LNCaP clone FGC (cell line): ENCODE measurements at places on chromosomes 4 and X.

- DNase-seq: no peak
These were observed 147.6 kb upstream of the TBC1D9 start for GRCh38 chr4:140903522-140904475.

DNA sequence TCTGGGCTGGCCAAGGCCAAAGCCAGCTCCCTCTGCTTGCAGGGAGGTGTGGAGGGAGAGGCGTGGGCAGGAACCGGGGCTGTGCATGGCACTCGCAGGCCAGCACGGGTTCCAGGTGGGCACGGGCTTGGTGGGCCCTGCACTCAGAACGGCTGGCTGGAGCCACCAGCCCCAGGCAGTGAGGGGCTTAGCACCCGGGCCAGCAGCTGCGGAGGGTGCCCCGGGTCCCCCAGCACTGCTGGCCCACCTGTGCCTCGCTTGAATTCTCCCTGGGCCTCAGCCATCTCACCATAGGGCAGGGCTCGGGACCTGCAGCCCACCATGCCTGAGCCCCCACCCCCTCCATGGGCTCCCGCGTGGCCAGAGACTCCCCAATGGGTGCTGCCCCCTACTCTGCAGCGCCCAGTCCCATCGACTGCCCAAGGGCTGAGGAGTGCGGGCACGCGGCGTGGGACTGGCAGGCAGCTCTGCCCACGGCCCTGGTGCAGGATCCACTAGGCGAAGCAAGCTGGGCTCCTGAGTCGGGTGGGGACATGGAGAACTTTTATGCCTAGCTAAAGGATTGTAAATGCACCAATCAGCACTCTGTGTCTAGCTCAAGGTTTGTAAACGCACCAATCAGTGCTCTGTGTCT, 193.9 kb downstream of the LARP7 start:
- no peak for DNase-seq

GRCh38 chr4:147370473-147370872, 110.4 kb upstream of the EDNRA start:
- DNase-seq: no peak

DNA sequence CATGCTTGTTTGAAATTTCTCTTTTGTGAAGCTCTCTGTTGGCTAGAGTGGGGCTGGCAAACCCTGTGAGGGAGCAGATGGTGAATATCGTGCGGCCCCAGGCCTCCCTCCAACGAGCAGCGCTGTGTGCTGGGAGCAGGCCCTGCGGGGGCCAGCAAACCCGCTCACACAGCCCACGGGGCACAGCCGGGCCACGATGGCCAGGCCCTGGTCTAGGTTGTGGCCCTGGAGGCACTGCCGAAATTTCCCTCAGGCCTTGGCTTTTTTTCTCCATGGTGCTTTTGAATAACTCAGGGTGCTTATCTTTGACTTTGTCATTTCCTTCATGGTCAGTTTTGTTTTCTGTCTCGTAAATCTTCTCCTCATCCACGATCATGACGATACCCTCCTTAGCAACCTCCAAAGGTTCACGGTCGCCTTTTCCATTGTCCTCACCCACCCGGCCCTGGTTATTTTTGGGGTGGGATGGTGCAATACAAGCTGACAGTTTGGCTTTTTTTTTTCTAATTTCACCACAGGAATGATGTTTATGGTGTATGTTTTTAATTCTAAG, 20.7 kb downstream of the PCGF3 start:
- no peak for DNase-seq

DNA sequence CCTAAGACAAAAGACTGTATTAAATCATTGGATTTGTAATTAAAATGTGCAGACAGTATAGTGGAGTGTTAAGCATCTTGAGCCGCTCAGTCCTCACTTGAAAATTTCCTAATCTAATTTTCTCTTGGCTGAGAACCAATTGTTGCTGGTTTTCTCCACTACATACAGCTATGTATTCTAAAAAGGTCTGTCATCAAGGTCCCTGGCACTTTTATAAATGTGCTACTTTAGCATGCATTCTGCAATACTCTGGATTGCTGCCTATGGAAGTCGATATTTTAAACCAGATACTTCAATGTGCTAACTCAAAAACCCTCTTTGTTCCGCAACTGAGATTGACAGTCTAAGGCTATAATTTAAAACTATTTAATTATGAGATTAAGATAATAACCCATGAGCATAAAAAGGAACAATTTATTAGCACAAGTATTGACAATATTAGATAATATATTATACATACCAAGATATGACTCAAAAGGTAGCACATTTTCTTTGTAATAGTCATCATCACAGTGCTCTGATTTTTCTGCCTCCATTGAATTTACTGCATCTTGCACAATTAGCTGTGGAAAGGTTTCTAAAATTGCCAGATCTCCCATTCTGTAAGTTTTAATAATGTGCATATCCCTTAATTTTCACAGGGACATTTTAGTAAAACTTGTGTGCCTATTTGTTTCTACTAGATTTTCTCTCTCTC, 815.1 kb downstream of the ADGRL3 start:
- no peak for DNase-seq

DNA sequence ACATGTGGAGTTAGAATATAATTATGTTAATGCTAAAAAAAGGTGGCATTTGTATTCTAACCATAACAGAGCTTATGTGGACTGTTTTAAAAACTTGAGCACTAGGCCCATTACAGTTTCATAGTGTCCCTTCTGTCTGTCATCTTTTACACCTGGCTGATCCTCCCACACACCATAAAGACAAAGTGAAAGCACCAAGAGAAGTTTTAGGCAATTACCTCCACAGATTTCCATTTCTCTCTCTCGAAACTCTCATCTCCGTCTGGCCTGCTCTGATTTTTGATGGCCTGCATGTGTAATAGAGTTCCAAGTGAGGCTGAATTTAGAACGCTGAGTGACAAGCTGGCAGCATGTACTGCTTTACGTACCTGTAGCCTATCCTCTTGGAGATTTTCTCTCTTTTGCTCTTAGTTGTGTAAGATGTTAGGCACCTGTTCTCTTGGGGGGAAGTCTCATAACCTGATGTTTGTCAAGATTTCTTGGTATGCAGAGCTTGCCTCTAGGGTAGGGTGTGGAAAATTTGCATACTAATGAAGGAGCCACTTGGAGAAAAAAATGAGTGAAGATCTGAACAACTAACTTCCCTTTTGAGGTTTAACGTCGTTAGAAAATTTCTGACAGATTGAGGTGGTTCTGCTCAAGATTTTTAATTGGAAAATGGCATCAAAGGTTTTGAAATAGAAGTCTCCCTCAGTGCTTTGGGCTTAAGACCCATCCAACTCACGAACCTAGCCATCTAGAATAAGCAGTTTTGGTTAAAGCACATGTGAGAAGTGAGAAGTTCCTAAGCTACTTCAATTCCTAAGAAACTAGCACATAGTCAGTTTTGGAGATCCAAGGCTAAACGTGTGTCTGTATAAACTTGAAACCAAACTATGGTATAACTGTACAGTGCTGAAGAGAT, 57.6 kb upstream of the RAP1GDS1 start:
- no peak for DNase-seq

- DNase-seq: peak; percentile 54
These were observed 54.3 kb upstream of the TET2 start for GRCh38 chr4:105092356-105092755.

GRCh38 chr4:67587156-67587555, 28.6 kb downstream of the STAP1 start:
- no peak for DNase-seq

GRCh38 chrX:115030625-115031024, 13.2 kb upstream of the IL13RA2 start:
- DNase-seq: peak; percentile 76
